Thyroid gland (tissue), 4 donors: ENCODE measurements at places on chromosomes 4 and X.

DNA sequence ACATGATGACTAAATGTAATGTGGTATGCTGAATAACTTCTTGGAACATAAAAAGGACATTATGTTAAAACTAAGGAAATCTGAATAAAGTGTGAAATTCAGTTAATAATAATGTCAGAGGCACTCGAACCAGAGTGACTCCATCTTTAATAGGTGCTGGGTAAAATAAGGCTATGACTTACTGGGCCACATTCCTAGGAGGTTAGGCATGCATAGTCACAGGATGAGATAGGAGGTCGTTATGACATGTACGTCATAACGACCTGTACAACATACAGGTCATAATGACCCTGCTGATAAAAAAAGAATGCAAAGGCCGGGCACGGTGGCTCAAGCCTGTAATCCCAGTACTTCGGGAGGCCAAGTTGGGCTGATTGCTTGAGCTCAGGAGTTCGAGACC, 28.9 kb upstream of the OPHN1 start:
- DNase-seq, result no peak
- H3K4me1 ChIP-seq, result no peaks in the 10 kb centered on the region
- H3K27ac ChIP-seq, result no peak overlapping the region
- H3K36me3 ChIP-seq, result no peaks in the 10 kb centered on the region

- H3K36me3 ChIP-seq, result no peaks in the 10 kb centered on the region
- no peak overlapping the region for H3K27ac ChIP-seq
- H3K4me1 ChIP-seq, result no peaks in the 10 kb centered on the region
- H3K4me3 ChIP-seq, result no peak overlapping the region
- DNase-seq, result no peak
These were observed 64.3 kb upstream of the FTHL17 start for GRCh38 chrX:31136144-31136611.

DNA sequence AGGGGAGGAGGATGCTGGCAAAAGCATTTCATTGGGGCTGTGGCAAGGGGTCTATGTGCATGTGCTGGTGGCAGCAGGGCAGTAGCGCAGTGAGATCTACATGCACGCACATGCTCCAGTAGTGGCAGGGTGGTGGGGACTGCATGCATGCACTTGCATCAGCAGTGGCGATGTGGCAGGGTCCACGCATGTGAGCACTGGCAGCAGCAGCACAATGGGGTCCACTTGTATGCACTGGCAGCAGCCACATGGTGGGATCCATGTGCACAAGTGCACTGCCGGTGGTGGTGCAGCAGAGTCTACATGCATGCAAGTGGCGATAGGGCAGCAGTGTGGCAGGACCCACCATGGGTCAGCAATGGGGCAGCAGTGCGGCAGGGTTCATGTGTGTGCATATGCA, 233.1 kb downstream of the THOC2 start:
- H3K4me1 ChIP-seq, result no peaks in the 10 kb centered on the region
- H3K27ac ChIP-seq, result no peak overlapping the region
- no peak overlapping the region for H3K4me3 ChIP-seq
- H3K27me3 ChIP-seq, result no peaks in the 10 kb centered on the region
- DNase-seq, result no peak

- no peaks in the 10 kb centered on the region for H3K27me3 ChIP-seq
- no peaks in the 10 kb centered on the region for H3K36me3 ChIP-seq
- DNase-seq, result no peak
- H3K4me3 ChIP-seq, result no peak overlapping the region
- H3K4me1 ChIP-seq, result peaks cover 6% of the 10 kb centered on the region
These were observed 90.2 kb downstream of the TET2 start for GRCh38 chr4:105236916-105237311.

DNA sequence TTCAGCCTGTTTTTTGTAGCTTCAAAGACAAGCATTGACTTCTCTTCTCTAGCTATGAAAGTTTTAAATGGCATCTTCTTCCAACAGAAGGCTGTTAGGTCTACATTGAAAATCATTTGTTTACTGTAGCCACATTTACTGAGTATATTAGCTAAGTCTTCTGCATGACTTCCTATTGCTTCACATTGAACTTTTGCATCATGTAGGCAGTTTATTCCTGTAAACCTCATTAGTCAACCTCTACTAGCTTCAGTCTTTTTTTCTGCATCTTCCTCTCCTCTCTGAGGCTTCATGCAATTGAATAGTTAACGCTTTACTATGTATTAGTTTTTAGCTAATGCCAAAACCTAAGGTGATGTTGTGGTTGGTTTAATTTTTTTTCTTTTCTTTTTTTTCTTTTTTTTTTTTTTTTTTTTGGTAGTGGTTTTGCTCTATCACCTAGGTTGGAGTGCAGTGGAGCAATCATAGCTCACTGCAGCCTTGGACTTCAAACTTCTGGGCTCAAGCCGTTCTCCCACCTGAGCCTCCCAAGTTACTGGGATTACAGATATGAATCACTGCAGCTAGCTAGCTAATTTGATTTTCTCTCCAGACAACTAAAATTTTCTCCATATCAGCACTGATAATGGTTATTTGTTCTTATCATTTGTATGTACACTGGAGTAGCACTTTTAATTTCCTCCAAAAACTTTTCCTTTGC, 3.4 kb downstream of the UGT2A3 start:
- H3K36me3 ChIP-seq, result no peaks in the 10 kb centered on the region
- DNase-seq, result no peak
- no peak overlapping the region for H3K4me3 ChIP-seq

- no peak overlapping the region for H3K4me3 ChIP-seq
- no peak overlapping the region for H3K27ac ChIP-seq
- DNase-seq, result no peak
- no peaks in the 10 kb centered on the region for H3K27me3 ChIP-seq
These were observed 119.5 kb upstream of the MAP9 start for GRCh38 chr4:155496294-155496626.

DNA sequence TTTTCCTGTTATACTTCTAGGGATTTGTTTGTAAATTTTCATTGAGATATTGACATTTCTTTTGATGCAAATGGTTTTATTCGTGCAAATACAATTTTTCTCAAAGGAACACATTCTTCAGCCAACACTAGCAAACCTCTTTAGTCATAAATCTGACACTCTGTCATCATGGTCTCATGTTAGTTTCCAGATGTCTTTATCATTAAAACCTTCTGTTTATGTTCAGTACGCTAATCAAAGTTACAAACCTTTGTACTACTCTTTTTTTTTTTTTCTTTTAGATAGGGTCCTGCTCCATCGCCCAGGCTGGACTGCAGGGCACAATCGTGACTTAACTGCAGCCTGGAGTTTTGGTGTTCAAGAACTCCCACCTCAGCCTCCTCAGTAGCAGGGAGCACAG, 7.1 kb downstream of the SLC25A31 start:
- no peaks in the 10 kb centered on the region for H3K4me1 ChIP-seq
- H3K27ac ChIP-seq, result no peak overlapping the region
- H3K4me3 ChIP-seq, result no peak overlapping the region
- no peaks in the 10 kb centered on the region for H3K27me3 ChIP-seq
- DNase-seq, result no peak
- no peaks in the 10 kb centered on the region for H3K36me3 ChIP-seq

DNA sequence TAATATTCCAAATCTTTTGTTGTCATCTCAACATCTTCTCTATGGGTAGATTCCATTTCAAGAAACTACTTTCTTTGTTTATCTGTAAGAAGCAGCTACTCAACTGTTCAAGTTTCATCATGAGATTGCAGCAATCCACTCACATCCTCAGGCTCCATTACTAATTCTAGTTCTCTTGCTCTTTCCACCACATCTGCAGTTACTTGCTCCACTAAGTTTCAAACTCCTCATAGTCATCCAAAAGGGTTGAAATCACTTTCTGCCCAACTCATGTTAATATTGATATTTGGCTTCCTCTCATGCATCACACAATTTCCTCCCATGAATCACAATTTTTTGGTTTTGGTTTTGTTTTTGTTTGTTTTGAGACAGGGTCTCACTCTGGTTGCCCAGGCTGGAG, 35.7 kb downstream of the ADH5 start:
- no peak overlapping the region for H3K4me3 ChIP-seq
- peaks cover 7% of the 10 kb centered on the region for H3K36me3 ChIP-seq
- DNase-seq, result no peak
- H3K4me1 ChIP-seq, result no peaks in the 10 kb centered on the region

- H3K27me3 ChIP-seq, result no peaks in the 10 kb centered on the region
- no peak overlapping the region for H3K27ac ChIP-seq
- H3K36me3 ChIP-seq, result peaks cover 42% of the 10 kb centered on the region
- H3K4me1 ChIP-seq, result no peaks in the 10 kb centered on the region
- H3K4me3 ChIP-seq, result no peak overlapping the region
- no peak for DNase-seq
These were observed 12.8 kb downstream of the AIMP1 start for GRCh38 chr4:106329041-106329618.

GRCh38 chr4:179291657-179292056, 1849.4 kb upstream of the AGA start:
- no peaks in the 10 kb centered on the region for H3K4me1 ChIP-seq
- no peaks in the 10 kb centered on the region for H3K36me3 ChIP-seq

DNA sequence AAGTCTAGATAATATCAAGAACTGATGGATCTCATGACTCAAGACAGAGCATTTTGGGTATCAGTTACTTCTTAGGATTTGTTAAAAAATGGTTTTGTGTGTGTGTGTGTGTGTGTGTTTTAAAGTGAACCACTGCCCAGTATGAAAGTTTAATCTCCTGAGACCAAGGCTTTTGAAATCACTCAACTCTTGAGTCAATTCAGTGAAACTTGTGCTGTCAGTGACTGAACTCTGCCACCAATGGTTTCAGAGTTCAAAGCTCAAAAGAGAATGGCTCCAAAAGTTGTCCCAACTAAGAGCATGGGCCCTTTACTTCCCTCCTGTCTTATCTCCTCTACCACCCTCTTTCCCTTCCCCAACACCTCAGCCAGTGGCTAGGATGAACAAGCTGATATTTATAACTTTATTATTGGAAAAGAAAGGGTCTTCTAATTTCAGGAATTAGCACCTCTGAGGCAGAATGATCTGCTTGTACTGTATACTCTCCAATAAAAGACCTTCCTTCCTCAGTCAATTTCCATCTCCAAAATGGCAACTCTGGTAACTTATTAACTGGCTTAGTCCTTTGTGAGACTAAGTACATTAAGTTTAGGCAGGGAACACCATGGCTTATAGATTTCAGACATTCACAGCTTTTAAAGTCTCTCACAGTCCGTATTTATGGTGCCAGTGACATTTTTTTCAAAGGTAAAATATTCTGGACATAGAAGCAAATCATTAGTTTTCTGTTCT, 152.2 kb downstream of the REPS2 start:
- H3K27me3 ChIP-seq, result no peaks in the 10 kb centered on the region
- H3K4me3 ChIP-seq, result no peak overlapping the region
- no peak for DNase-seq
- H3K36me3 ChIP-seq, result no peaks in the 10 kb centered on the region
- no peak overlapping the region for H3K27ac ChIP-seq
- no peaks in the 10 kb centered on the region for H3K4me1 ChIP-seq

GRCh38 chrX:5051831-5052491, 1176.7 kb downstream of the NLGN4X start:
- no peak overlapping the region for H3K4me3 ChIP-seq
- DNase-seq, result peak; percentile 2
- H3K36me3 ChIP-seq, result no peaks in the 10 kb centered on the region
- no peaks in the 10 kb centered on the region for H3K4me1 ChIP-seq

- no peaks in the 10 kb centered on the region for H3K36me3 ChIP-seq
- no peak overlapping the region for H3K27ac ChIP-seq
- no peaks in the 10 kb centered on the region for H3K27me3 ChIP-seq
- H3K4me3 ChIP-seq, result no peak overlapping the region
- peaks cover 11% of the 10 kb centered on the region for H3K4me1 ChIP-seq
These were observed 853.2 kb upstream of the INTU start for GRCh38 chr4:126779436-126780166.

GRCh38 chrX:53481093-53481492, 46.9 kb upstream of the HSD17B10 start:
- H3K4me3 ChIP-seq, result no peak overlapping the region
- DNase-seq, result no peak
- no peak overlapping the region for H3K27ac ChIP-seq
- H3K27me3 ChIP-seq, result no peaks in the 10 kb centered on the region
- no peaks in the 10 kb centered on the region for H3K4me1 ChIP-seq

DNA sequence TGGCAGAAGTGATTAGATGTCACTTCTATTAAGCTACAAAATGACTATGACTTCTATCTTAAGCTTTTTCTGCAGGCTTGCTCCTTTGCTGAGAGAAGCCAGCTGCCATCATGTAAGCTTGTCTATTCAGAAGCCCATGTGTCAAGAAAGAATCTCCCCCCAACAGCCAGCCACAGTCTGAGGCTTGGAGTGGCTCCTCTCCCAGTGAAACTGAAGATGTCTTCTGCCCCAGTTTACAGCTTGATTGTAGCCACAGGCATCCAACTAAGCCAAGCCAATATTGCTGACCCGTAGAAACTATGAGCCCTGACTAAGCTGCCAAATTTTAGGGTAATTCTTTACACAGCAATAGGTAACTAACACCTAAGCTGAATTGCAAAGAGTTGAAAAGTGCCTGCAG, 26.7 kb upstream of the SLC10A7 start:
- no peaks in the 10 kb centered on the region for H3K4me1 ChIP-seq
- no peaks in the 10 kb centered on the region for H3K36me3 ChIP-seq

- H3K27ac ChIP-seq, result no peak overlapping the region
- H3K36me3 ChIP-seq, result no peaks in the 10 kb centered on the region
- H3K27me3 ChIP-seq, result no peaks in the 10 kb centered on the region
- H3K4me3 ChIP-seq, result no peak overlapping the region
- peak; percentile 2 for DNase-seq
- H3K4me1 ChIP-seq, result no peaks in the 10 kb centered on the region
These were observed 394.9 kb upstream of the PABPC5 start for GRCh38 chrX:91039777-91040176.

DNA sequence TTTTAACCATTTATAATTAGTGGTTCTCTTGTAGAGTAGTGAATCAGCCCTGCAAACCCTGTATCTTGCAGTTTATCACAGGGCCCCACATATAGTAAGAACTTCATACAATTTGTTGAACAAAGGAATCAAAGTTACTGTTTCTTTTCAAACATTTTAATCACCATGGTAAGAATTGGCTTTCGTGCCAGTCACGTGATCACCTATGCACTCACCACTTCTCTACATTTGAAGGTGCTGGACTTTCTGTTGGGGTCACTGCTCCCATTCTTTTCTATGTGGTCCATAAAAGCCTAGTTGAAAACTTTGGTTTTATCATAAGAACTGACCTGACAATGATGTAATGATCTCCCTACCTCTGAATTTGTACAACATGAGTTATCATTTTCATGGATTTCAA, 426.4 kb upstream of the CPEB2 start:
- no peaks in the 10 kb centered on the region for H3K27me3 ChIP-seq
- no peak for DNase-seq
- no peaks in the 10 kb centered on the region for H3K4me1 ChIP-seq
- H3K4me3 ChIP-seq, result no peak overlapping the region

DNA sequence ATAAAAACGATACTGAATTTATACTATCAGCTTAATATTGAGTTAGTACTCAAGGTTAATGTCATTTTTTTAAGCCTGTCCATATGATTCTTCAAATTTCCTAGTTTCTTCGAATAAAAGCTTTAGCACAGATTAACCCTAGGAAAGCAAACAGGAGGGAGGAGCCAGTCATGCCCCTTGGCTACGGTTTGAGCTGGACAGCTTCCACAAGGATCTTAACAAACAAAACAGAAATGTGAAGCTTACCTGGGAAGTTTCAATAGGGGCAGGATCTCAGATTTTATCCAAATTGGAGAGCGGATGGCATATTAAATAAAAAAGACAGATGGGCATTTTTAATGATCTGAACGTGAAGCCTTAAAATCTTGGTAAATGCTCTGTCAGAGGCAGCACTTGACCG, 2.3 kb downstream of the NWD2 start:
- peaks cover 6% of the 10 kb centered on the region for H3K4me1 ChIP-seq
- no peak overlapping the region for H3K27ac ChIP-seq
- no peak overlapping the region for H3K4me3 ChIP-seq
- no peaks in the 10 kb centered on the region for H3K36me3 ChIP-seq

- peaks cover 44% of the 10 kb centered on the region for H3K4me1 ChIP-seq
- no peaks in the 10 kb centered on the region for H3K36me3 ChIP-seq
- no peak overlapping the region for H3K4me3 ChIP-seq
- no peaks in the 10 kb centered on the region for H3K27me3 ChIP-seq
- peak overlapping the region; percentile 72 for H3K27ac ChIP-seq
These were observed 44.3 kb downstream of the IGFBP7 start for GRCh38 chr4:57065730-57066482.
